ENCODE measurements at places on chromosomes 16 and 17.

DNA sequence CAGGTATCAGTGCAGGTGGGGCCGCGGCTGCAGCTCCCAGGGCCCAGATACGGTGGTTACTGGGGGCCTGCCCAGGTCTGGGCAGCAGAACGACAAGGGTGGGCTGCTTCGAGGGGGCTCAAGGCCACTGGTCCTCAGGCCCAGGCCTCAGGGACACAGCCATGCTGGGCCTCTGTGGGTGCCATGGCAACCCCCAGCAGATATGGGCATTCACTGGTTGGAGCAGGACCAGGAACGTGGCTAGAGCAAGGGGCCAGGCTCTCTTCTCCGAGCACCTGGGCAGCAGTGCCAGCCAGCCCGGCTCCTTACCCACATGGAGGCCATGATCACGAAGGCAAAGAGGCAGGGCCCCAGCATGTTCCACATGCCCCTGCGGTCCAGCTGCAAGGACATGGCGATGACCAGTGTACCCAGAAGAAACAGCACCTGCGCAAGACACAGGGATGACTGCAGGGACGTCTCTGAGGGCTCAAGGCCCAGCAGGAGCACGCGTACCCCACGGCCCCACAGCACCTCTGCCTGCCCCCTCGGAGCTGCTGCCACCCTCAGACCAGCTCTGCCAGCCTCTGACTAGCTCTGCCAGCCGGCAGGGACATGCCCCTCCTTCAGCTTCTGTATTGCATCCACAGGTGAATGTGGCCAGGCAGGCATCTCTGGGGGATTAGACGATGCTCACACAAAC is 2.1 kb upstream of the MRPL28 start:
- no peak for DNase-seq

- DNase-seq = no peak
Observed at GRCh38 chr16:66154801-66155200, 211.7 kb upstream of the CDH5 start.

- DNase-seq = no peak
Observed at GRCh38 chr16:85566561-85567100, 46.5 kb upstream of the GSE1 start.

- DNase-seq = no peak
Observed at GRCh38 chr17:10513299-10514067, 4.9 kb downstream of the MYH1 start.

GRCh38 chr17:50480854-50481490 is 2.3 kb downstream of the RSAD1 start:
- DNase-seq = no peak

GRCh38 chr16:12414281-12414680 is 389.4 kb downstream of the CPPED1 start:
- DNase-seq = no peak

DNA sequence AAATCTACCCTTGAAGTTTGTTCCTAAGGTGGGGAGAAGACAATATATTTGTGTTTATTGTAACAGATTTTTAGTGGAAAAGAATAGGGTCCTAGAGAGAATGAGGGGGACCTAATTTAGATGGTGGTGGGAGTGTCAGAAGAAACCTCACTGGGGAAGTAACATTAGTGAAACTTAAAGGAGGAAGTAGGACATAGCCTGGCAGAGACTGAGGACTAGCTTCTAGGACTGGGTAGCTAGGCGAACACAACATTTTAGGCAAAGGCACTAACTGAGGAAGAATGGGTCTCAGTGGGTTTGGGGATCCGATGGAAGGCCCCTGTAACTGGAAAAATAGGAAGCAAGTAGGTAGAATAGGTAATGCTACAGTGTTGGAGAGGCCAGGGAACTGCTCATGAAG is 4.2 kb upstream of the ARL2BP start:
- no peak for DNase-seq

- no peak for DNase-seq
Observed at GRCh38 chr17:6546069-6546718, 10.2 kb downstream of the PITPNM3 start.

GRCh38 chr17:73189417-73190099 is 3.3 kb upstream of the COG1 start:
- DNase-seq = no peak

DNA sequence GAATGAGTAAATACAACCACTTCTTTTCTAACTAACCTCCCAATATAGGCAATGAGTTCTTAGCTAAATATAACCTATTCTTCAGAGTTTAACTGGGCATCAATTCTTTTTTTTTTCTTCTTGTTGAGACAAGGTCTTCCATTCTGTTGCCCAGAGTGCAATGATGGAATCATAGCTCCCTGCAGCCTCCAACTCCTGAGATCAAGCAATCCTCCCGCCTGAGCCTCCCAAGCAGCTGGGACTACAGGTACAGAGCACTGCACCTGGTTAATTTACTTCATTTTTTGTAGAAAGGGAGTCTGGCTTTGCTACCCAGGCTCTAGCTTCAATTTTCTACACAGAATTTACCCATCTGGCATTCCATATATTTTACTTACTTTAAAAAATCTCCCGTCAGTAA is 1.1 kb downstream of the METTL16 start:
- no peak for DNase-seq

GRCh38 chr17:42407289-42407836 is 15.7 kb downstream of the CAVIN1 start:
- peak; percentile 59 for DNase-seq

- no peak for DNase-seq
Observed at GRCh38 chr17:282912-283882, 69.4 kb downstream of the RPH3AL start.

DNA sequence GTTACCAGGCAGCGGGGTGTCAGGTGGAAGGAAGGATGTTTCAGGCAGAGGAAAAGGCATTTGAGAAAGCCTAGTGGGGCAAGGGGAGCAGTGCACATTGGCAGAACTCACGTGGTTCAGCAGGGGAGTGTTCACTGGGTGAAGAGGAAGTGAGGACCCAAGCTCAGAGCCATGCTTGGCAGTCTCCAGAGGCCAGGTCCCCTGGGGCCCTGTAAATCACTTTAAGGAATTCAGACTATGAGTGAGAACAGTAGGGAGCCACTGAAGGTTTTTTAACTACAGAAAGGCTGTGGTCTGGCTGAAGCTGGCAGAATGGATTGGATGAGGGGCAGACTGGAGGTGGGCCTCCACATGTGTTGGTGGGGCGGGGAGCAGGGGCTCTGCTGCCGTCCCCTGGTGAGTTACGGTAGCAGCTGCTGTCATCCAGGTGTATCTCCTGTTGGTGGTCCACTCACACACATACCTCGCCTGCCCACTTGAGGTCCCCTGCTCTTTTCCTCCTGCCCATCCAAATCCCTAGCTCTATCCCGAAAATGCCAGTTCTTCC is 5.1 kb downstream of the CLEC16A start:
- DNase-seq = peak; percentile 30

DNA sequence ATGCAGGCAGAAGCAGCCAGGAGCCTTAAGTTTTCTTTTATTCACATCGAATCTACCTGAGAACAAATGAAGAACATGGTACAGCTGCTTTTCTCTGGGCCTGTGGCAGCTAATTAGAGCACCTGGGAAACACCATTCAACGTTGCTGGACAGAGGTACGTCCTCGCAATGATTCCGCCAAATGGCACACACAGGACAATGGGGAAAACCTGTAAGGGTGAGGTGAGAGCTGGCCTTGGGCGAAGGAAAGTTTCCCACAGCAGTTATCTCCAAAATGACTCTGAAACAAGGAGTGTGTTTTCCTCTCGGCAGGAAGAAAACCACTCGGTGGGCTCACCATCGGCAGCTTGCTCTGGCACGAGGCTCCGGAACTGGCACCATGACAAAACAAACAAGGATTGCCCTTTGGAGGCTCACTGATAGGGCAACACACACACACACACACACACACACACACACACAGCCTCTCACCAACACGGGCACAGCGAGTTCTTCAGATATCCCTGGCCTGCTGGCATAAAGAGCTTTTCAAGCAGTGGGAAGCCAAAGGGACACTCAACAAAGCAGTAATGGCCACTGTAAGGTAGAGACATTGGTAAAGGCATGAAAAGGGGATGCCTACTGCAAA is 73.7 kb downstream of the ZFHX3 start:
- DNase-seq = no peak

GRCh38 chr17:63701868-63702720 is 2.2 kb upstream of the LIMD2 start:
- DNase-seq = peak; percentile 70

GRCh38 chr17:82112914-82113311 is 14.9 kb upstream of the FASN start:
- no peak for DNase-seq
